ENCODE measurements at places on chromosomes 5 and 9.

GRCh38 chr5:38923661-38924451 is 78.0 kb downstream of the OSMR start:
- DNase-seq: peak; percentile 86

DNA sequence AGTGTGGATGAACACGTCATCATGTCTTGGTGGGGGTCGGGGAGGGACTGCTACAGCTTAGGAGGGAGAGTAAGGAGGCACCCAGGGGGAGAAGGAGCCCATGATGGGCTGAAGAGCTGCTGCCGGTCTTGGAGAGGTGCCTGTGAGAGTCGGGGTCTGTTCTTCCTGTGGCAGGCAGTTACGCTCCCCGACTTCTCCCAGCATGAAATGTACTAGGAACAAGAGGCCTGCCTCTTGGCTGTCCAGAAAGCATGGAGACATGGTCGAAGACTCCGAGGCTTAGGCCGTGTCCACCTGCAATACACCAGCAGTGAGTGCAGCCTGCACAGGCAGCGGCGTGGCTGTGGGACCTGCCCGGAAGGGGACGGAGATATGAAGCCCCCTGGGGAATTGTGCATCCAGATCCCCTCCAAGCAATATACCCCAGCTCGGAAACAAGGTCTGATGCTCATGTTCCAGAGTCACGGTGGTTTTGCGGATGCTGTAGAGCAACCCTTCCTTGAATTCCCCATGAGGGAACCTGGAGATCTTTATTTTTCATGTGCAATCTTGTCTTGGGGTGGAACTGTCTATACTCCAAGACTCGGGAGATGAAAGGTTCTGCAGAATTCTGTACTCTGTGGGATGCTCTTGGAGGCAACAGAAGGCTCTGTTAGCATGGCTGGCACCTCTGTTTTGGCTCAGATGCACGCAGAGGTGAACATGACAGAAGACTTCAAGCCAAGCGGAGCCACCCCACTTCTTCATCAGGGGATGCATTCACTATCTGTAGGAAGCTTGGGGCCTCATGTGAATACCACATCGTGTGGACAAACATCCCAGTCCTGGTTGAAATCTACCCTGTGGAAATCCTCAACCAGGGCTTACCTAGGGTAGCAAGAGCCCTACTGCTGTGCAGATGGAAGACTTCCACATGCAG is 374.9 kb upstream of the IRX4 start:
- no peak for DNase-seq

DNA sequence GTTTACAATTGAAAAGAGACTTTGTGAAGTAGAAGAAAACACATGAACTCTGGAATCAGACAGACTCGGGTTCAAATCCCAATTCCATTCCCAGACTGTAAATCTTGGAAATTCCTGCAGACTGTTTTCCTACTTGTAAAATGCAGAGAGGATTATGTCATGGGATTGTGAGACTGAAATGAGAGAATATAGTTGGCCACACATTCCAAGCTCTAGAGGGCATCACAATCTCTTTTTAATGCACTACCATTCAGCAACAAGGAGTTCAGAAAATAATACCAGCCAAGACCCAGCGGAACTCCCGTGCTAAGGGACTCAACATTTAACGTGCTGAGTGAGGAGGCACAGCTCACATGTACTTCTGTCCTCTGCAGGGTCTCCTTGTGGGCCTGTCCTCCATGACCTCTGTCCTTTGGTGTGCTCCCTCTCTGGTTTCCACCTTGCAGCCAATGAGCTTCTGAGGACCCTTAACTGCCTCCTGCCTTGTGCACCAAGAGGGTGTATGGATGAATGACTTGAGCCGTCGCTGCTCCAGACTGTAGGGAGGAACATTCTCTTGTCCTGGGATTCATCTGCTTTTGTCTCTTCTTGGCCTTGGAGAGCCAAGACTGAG is 263.5 kb downstream of the NTRK2 start:
- DNase-seq: no peak

DNA sequence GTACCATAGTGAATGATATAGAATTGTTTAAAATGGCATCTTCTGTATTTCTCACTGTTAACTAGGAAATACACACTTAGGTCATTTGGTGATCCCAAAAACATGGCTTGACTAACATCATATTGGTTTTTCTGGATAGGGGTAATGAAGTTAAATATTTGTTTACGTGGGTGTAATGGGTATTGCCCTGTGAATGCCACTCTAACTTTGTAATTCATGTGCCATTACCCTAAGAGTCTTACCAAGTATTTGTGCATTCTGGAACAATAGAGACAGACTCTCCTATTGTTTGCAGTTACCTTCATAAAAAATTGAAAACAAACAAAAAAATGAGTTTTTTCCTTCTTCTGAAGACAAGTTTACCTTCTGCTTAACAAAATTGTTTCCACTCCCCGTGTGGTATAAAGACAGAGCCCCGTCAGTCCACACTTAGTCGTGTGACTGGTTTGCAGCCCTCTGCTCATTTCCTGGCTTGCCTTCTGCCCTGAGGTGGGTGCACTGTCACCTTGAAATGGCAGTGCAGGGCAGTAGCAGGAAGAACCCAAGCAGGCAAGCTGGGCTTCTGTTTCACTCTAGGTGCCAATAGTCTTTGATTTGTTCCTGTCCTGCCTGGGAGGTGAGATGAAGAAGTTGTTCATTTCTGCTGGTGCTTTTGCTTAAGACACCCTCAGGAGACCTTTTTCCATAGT is 9.6 kb upstream of the CATSPER3 start:
- no peak for DNase-seq

DNA sequence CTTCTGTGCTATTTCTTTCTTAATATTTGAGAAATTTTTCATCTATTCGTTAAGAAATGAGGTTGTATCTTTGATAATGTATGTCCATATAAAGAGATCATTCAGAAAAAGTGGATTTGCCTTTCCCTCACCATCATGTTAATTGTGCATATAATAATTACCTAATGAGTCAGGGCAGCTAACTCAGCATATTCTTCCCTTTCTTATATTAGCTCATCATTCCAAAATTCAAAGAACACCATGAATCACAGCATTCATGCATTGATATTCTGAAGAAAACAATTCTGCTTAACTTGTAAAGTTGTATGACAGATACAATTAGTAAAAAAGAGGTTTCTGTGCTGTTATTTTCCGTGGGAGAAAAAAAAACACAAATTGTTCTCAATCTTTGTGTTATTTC is 630.6 kb downstream of the TLE1 start:
- peak; percentile 18 for DNase-seq

GRCh38 chr9:122228568-122229484 is at the start of gene LHX6:
LHX6 (minus strand) TSS chr9:122228957; CDS start chr9:122228740, 217 bp downstream.
- DNase-seq: peak; percentile 29

- DNase-seq: no peak
These were observed 3.4 kb downstream of the MGAT1 start for GRCh38 chr5:180799194-180799593.

- DNase-seq: no peak
These were observed 209.7 kb downstream of the ESM1 start for GRCh38 chr5:54775645-54776044.

- no peak for DNase-seq
These were observed 66.7 kb downstream of the WDR41 start for GRCh38 chr5:77425420-77425819.

DNA sequence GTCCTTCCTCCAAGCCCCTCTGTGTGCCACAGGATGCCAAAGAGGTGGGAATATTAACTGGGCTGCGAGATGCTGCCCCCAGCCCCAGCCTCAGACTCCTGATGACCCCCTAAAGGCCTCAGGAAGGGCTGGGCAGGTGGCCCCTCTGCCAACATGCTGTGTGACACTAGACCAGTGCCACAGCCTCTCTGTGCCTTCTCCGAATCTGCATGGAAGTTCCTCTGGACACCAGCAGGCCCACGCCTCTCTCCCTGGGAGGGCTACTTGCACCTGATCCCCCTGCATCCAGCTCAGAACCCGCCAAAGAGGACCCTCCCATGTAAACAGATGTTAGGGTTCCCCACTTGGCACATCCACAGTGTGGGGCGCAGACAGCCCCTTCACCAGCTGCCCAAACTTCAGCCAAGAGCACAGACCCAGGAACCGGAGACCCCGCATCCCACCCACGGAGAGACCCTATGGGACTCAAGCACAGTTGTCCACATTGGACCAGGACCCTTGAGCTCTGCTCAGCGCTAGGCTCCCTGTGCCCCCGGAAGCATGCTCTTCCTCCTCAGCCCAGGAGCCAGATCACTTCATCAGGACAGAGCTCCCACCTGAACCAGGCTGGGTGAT is 91.6 kb upstream of the LMX1B start:
- no peak for DNase-seq

GRCh38 chr5:133256276-133256675 is 204.5 kb downstream of the HSPA4 start:
- no peak for DNase-seq

- peak; percentile 87 for DNase-seq
These were observed 48.8 kb downstream of the GRAMD2B start for GRCh38 chr5:126471875-126472537.

GRCh38 chr5:151643388-151643787 is 43.3 kb downstream of the SPARC start:
- DNase-seq: no peak

GRCh38 chr5:73215891-73216610 is 43.1 kb downstream of the TMEM174 start:
- DNase-seq: peak; percentile 80

DNA sequence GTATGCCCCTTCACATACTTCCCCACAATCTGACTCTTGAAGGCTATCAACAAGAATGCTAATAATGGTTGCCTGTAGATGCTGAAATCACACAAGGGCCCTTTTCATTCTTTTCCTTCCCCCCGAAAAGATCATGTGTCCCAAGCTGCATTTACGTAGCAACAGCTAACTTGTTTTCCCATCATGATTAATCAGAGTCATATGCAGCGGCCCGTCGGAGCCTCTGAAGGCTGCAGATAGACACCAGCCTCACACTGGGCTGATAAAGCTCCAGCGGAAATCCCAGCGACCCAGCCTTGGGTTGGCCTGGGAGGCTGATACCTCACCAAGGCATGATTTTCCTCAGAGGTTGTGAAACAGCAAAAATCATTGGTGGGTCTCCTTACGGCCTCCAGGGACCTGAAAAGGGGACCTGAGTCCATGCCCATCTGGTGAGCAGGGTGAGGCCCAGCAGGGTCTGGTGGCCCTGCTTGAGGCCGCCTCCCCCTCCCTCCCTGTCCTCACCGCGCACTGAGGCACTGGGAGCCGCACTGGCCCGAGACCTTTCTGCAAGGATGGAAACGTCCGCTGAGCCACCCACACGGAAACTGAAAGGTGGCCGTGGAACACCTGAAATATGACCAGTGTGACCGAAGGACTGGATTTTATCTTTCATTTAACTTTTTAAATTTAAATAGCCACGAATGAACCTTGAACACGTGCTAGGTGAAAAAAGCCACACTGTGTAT is 114.2 kb upstream of the PHYKPL start:
- no peak for DNase-seq

GRCh38 chr5:17185773-17186172 is 31.7 kb upstream of the BASP1 start:
- peak; percentile 96 for DNase-seq

DNA sequence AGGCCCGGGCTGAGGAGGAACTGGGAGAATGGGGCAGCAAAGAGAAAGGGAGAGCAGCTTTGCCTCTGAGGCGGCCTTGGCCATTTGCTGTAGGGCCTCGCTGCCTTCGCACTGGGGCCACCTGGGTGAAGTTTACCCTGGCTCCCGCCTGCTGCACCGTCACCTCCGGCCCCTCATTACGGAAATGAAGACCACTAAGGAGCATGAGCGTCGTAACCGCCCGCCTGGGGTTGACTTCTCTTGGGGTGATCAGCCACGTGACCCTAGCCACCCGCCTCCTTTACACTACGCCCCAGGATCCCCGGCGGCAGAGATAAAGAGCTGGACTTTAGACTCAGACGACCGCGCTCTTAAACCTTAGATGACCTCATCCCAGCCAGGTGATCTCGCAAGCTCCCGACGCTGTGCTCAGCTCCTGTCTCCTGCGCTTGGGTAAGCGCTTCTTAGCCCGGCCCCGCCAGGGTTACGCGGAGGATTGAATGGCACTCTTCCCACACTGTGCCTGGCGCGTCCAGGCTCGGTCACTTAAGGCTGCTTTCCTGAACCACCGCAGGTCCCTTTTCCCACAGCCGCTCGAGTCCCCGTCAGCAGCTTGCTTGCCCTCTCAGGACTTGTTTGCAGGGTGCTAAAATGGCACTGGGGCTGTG is 107.9 kb upstream of the LARP1 start:
- peak; percentile 42 for DNase-seq

GRCh38 chr9:107648153-107648715 is 158.7 kb upstream of the KLF4 start:
- DNase-seq: no peak

- no peak for DNase-seq
These were observed 929.7 kb upstream of the SEMA6A start for GRCh38 chr5:117504305-117504704.

GRCh38 chr5:138096363-138096762 is 12.5 kb downstream of the WNT8A start:
- no peak for DNase-seq

- no peak for DNase-seq
These were observed 132.7 kb upstream of the GABRP start for GRCh38 chr5:170650850-170651249.

GRCh38 chr5:29984156-29984540 is 1209.3 kb upstream of the CDH6 start:
- DNase-seq: no peak

- DNase-seq: peak; percentile 63
These were observed 185.0 kb upstream of the ELL2 start for GRCh38 chr5:96146675-96147074.

Data from cardiac fibroblast (primary cell).